GM23338 (cell line): ENCODE measurements at places on chromosomes 7 and 10.

- no peak for DNase-seq
Observed at GRCh38 chr7:122182081-122182480, 38.0 kb upstream of the AASS start.

DNA sequence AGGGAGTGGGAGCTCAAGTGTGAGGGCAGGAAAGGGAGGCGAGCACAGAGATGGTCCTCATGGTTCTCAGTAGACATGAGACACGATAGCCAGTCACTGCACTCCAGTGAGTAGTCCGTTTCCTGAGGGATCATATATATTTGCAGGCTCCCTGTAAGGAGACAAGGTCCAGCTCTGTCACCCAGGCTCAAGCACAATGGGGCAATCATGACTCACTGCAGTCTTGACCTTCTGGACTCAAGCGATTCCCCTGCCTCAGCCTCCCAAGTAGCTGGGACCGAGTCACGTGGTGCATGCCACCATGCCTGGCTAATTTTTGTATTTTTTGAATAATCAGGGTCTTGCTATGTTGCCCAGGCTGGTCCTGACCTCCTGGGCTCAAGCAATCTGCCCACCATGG is 116.7 kb downstream of the CCDC3 start:
- no peak for DNase-seq

DNA sequence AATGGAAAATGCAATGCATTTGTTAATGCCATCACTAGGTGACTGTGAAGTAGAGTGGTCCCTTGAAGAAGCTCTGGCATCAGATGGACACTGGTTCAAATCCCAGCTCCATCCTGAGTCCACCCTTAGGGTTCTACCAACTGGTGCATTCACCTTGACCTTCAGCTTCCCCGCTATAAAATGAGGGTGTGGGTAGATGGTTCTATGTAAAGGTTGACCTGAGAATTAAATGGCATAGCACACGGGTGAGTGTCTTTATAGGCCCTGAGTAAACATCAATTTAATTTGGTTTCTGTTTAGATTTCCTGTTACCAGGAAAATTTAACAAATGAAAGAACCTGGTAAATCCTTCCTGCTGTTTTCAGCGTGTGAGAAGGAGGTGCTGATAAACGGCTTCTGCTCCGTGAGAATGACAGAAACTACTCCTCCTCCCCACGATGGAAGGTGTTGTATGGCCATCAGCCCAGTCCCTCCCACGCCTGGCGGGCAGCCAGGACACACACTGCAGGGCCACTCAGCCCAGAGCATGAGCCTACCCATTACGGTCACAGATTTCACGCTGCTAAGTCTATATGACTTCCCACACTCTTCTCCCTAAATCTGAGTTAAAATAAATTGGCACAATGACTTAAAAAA is 210.1 kb downstream of the TNS3 start:
- peak; percentile 30 for DNase-seq

GRCh38 chr7:1555813-1556543 is at the start of gene TMEM184A:
Gene TMEM184A (minus strand): TSS chr7:1556205. CDS start chr7:1555484, 721 bp downstream.
- DNase-seq, result peak; percentile 81

- DNase-seq, result no peak
Observed at GRCh38 chr7:89680161-89680560, 474.1 kb upstream of the STEAP1 start.
